ENCODE measurements at places on chromosomes 6 and 20.

- DNase-seq: no peak
Measured at GRCh38 chr6:170017603-170018320, 266.3 kb downstream of the ERMARD start.

DNA sequence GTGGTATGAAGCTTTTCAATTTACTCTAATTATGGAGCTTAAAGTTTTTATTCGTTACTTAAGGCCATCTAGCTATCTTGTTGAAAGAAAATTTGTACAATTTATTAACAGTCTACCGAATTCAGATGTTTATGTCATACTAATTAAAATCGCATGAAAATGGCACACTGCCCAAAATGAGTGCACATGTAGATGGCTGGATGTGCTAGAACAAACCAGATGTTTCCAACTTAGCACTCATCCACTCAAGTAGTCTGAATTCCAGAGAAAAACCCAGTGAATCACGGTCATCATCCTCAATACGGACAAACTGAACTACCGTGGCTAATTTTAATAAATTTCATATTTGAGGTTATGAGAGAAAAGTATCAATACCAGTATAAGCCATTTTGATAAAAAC is 70.4 kb downstream of the COL12A1 start:
- no peak for DNase-seq

- DNase-seq: no peak
Measured at GRCh38 chr6:33458676-33459075, 4.3 kb downstream of the ZBTB9 start.

DNA sequence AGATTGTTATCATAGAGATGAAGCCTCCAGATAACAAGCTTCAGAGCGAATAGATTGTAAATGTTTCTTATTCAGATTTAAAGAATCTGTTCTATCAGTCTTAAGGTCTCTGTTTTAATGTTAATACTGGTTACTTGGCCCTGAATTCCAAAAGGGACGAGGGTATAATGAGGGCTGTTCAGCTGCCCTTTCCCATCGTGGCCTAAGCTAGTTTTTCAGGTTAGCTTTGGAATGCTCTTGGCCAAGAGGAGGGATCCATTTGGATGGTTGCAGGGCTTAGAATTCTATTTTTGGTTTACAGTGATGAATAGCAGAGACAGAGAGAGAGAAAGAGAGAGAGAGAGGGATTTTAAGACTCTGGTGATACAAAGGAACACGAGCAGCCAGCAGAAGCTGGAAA is 62.8 kb upstream of the UFL1 start:
- DNase-seq: no peak

DNA sequence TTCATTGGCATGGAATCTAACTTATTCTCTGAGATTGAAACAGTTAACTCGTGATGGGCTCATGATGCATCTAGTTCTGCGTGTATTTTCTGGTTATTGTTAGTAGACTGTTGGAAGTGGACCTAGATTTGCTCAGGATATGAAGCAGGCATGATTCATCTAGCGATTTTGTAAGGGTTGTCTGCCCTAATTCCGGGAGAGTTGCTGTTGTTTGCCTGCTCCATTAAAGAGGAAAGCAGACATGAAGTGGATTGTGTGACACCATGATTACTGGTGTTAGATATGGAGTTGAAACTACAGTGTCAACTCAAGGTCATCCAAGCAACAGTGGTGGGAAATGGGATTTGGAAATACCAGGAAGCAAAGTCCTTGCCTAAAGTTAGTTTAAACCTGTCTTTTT is 41.0 kb downstream of the SOX4 start:
- DNase-seq: no peak

DNA sequence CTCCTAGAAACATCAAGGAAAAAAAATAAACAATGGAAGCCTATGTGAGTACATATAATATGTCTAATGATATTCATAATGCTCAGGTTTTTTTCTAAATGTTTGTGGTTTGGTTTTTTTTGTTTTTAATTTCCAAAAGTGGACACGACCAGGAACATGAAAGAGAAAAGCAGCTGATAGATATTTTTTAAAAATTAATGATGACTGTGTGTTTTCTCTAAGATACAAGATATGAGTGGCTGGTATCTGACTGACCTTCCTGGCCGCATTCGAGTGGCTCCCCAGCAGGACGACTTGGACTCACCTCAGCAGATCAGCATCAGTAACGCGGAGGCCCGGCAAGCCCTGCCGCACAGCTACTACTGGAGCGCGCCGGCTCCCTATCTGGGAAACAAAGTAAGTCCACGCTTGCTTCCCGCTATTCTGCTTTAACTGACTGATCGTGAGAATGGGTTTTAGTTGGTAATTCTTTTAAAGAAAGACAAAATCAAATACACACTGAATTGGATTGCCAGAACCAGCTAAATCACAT is 309.6 kb downstream of the LAMA2 start:
- DNase-seq: no peak

DNA sequence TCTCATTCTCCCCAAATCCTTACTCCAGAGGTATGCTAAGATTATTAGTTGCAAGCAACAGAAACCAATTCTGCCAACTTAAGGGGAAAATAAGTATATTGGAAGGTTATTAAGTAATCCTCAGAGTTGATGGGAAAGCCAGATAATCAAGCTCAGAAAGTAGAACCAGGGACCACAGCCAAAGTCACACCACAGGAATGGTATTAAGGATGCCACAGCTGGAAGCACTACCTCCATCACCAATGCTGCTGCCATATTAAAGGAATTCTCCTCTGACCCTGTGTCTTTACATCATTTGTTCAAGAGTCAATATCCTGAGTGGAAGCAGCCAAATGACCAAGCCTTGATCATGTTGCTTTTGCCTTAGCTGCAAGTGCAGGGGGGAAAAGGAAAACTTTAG is 9.9 kb downstream of the PROCR start:
- no peak for DNase-seq

DNA sequence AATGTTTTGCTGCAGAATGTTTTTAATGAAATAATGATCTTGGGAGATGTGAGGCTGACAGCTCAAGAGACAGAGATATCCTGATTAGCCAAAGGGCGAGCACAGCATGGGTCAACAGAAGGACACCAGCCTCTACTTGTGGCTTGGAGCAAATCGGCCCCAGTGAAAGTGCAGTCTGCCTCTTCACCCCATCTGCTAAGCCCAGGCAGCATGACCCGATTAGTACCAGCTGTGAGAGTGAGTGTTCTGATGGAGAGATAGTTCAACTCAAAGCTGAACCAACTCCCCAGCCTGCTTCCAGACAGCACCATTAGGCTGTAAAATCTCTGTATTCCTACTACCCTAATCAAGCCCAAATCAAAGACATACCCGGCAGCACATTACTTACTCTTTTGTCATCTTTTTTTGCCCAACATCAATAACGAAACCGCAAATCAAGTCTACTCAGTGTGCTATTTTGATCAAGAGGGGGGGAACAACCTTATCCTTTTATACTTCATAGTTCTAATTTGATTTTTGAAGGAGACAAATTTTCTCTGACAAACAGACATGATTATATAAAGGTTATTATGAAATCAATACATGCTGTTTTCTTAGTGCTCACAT is 514.1 kb upstream of the NRSN1 start:
- DNase-seq: no peak

DNA sequence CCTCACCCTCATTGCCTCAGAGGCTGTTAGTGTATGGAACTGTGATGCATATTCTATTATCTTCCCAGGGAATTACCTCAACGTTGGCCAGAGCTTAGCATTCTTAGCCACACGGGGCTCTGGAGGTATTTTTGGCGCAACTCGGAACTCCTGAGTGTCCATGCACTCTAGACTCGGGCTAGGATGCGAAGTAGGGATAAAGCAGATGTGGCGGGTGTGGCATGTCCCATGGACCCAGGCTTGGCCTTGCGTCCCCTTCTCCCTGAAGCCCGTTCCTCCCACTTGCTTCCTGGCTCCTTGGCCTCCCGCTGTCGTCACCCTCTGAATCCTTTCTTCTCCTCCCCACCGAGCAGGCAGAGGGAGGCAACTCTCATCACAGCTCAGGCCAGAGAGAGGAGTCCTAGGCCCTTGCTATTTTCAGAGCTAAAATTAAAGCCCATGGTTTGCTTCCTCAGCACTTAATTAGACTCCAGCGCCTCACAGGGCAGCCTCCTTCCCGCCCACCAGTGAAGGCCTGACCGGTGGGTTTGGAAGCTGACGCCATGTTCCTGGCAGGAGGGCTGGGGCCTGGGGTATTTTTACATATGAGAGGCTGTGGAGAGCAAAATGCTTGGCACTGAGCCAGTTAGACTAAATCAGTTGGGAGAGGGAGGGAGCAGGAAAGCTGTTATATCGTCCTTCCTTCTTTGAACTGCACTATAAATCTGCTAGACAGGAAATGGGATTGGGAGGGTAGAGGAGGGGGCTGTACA is 138.7 kb downstream of the FOXO3 start:
- DNase-seq: no peak

- DNase-seq: no peak
Measured at GRCh38 chr6:155170519-155170918, 93.3 kb upstream of the CLDN20 start.

DNA sequence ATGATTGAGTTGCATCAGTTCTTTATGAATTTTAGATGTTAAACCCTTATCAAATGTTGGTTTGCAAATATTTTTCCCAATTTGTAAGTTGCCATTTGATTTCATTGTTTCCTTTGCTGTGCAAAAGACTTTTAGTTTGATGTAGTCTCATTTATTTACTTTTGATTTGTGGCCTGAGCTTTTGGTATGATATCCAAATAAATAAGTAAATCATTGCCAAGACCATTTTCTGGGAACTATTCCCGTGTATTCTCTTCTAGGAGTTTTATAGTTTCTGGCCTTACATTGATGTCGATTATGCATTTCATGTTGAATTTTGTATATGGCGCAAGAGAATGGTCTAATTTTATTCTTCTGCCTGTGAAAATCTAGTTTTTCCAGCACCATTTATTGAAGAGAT is 13.4 kb downstream of the AIG1 start:
- DNase-seq: no peak

GRCh38 chr6:135258970-135259369 is 77.9 kb downstream of the MYB start:
- no peak for DNase-seq

- DNase-seq: no peak
Measured at GRCh38 chr6:30570740-30571074, 535 bp upstream of the ABCF1 start.

DNA sequence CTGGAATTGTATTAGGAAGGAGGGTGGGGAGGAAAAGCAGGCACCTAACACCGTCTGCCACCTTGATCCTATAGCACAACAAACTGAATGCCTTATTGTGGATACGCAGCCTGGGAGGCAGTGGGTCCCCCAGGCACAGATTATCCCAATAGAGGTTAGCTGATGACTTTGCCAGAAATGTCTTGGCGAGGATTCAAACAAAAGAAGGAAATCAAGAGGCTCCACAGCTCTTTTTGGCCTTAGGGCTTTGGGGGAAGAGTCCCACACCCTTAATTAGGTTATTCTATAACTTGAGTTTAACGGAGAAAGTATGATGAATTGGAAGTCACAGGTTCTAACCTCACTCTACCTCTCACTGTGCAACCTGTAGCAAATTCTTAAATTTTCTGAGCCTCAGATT is 102.0 kb downstream of the MRPL14 start:
- DNase-seq: no peak

DNA sequence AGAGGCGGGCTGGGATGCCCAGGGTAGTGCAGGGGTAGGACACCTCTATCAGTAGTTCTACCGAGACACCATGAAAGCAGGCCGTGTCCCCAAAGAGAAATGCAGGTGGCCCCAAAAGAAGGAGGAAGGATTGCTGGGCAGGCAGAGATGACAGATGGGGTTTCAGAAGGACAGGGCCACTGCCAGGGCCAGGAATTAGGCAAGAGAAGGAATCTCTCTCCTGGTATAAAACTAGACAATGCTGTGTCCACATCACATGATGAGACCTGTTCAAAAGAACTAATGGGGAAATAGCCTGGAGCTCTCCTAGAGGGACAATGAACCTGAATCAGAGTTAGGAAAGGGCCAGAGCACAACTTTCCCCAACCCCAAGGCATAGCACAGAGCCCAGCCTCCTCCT is 21.6 kb upstream of the VSX1 start:
- DNase-seq: no peak

DNA sequence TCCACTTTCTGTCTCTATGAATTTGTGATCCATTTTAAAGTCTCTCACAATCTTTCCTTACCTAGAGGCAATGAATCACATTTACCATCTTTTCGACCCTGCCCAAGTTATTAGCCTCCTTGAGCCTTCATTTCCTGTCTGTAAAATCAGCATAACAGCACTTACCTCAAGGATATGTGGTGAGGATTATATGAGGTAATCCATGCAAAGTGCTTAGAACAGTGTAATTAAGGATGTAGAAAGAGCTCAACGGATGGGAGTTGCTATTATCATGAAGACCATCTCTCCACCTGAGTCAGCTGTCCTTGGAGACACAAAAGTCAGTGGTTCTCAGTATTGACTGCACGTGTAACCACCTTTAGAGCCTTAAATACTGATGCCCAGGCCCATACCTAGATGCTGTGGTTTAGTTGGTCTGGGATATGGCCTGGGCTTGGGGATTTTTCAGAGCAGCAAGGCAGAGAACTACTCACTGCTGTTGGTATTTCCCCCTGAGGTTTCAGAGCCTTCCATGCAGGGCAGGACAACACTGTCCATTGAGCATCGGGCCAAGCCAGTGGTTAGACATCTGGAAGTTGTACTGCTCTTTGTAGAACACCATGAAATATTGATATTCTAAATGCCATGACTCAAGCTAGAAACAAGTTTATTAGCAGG is 55.8 kb downstream of the LYRM2 start:
- DNase-seq: no peak

DNA sequence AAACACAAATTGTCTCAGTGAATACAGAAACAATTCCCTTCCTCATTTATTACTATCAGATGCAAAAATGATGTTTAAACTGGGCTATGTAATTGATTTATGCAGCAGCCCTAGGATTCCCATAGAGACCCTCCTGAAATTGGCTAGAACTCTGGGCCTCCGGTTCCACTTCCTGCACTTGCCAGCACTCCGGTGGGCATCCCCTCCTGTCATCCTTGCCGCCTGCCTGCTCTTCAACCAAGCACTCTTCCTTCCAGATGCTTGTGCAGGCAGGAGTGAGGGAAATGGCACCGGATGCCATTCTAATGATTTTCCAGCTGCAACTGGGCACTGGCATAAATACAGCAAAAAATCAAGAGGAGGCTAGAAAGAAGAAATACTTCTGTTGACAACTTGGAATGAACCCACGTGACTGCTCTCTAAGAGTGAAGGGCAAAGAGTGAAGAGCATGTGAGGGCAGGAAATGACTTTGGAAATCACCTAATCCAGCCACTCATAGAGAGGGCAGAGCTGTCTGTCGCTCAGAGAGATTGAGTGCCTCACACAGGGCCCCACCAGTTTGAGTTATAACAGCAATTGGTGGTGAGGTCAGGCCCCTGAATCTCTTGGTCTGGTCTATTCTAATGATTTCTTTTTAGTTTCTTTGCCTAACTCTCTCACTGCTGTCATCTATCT is 3.7 kb upstream of the NEDD9 start:
- DNase-seq: no peak

- no peak for DNase-seq
Measured at GRCh38 chr20:37941332-37941731, 38.4 kb downstream of the VSTM2L start.

GRCh38 chr6:150200428-150201100 is 57.7 kb downstream of the PPP1R14C start:
- no peak for DNase-seq

GRCh38 chr20:39263076-39263475 is 300.9 kb downstream of the DHX35 start:
- DNase-seq: no peak

GRCh38 chr6:160810238-160810637 is 108.2 kb downstream of the PLG start:
- no peak for DNase-seq
